ENCODE measurements at places on chromosomes 7 and 10.

DNA sequence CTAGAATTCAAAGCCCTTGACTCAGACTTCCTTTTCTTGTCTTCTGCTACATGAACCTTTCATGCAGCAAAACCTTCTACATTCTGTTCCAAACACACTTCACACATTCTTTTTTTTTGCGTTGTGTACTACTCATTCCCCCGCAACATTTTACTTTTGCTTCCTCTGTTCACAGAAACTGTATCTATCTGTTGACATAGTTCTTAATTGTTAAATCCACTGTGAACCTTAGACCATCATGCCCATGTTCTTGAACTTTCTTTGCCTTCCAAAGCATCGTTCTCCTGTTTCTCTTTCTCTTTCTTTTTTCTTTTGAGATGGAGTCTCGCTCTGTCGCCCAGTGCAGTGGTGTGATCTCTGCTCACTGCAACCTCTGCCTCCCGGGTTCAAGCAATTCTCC, 14.2 kb downstream of the CCSER2 start:
- DNase-seq, result no peak

DNA sequence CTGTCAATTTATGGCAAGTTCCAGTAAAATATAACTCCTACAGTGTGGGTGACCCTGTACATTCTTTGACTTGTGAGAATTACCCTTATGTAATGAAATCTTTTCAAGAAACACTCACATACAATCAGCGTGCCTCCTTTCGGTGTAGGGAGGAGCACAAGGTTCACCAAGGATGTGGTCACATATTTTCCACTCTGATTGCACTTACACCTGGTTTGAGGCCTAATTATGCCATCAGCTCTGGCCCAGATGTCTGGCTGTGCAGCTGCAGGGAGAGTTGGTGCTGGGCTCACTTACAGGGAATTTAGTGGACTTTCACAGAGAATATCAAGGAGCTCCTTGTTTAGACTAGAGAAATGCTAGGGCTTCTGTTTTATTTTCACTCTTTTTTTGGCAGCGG, 146.0 kb upstream of the STEAP4 start:
- no peak for DNase-seq

DNA sequence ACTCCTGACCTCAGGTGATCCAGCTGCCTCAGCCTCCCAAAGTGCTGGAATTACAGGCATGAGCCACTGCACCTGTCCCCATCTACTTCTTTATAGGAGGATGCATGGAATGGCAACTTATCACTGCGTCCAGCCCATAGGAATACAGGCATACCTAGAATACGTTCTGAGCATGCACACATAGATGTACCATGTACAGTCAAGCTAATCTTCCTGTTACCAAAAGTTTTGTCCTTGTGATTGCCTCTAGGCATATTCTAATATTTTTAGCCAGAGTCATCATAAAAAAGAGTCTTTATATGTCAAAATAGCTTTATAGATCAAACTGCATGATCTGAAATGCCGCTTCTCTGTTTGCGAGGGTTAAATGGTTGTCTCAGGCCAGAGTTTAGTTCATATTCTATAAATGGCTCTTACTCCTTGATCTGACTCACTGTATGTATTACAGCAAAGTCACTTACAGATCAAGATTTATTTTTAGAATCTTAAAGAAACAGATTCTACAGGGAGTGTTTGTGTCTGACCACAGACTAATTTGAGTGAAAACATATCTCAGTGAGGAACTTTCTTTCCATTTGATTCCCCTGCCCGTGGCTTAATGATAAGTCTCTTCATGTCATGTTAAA, 210.9 kb downstream of the CREB5 start:
- no peak for DNase-seq

- no peak for DNase-seq
These were observed 433 bp upstream of the PLXNA4 start for GRCh38 chr7:132576721-132577085.

All from occipital lobe (tissue), 3 donors.